Activated T-helper 1 cell treated with anti-CD3 and anti-CD28 coated beads, Interleukin-2, amount 50 U/mL, for 16 hours (primary cell): ENCODE measurements at places on chromosomes 6 and 20.

DNA sequence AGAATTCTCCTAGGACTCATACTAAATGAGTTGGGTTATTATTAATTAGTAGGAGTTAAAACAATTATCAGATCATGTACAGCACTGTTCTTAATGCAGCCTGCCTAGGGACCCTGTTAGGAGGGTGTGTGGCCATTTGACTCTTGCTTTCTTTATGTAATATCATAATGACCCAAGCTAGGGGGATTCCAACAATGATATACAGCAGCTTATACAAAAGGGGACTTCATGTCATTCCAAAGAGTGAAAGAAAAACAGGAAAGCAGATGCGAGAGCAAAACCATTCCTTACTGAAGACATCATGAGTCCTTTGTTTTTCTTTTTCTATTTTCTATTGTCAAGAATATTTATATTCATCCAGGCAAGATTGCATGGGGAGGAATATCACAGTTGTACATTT is 455.2 kb downstream of the PLCB1 start:
- no peak for DNase-seq

- no peak for DNase-seq
Observed at GRCh38 chr6:119207971-119208725, 129.7 kb upstream of the FAM184A start.

GRCh38 chr20:57678340-57678739 is 31.5 kb downstream of the PMEPA1 start:
- no peak for DNase-seq

- DNase-seq: no peak
Observed at GRCh38 chr20:24678351-24679106, 209.1 kb downstream of the SYNDIG1 start.

GRCh38 chr6:120129228-120129627 is 779.7 kb upstream of the MAN1A1 start:
- no peak for DNase-seq

DNA sequence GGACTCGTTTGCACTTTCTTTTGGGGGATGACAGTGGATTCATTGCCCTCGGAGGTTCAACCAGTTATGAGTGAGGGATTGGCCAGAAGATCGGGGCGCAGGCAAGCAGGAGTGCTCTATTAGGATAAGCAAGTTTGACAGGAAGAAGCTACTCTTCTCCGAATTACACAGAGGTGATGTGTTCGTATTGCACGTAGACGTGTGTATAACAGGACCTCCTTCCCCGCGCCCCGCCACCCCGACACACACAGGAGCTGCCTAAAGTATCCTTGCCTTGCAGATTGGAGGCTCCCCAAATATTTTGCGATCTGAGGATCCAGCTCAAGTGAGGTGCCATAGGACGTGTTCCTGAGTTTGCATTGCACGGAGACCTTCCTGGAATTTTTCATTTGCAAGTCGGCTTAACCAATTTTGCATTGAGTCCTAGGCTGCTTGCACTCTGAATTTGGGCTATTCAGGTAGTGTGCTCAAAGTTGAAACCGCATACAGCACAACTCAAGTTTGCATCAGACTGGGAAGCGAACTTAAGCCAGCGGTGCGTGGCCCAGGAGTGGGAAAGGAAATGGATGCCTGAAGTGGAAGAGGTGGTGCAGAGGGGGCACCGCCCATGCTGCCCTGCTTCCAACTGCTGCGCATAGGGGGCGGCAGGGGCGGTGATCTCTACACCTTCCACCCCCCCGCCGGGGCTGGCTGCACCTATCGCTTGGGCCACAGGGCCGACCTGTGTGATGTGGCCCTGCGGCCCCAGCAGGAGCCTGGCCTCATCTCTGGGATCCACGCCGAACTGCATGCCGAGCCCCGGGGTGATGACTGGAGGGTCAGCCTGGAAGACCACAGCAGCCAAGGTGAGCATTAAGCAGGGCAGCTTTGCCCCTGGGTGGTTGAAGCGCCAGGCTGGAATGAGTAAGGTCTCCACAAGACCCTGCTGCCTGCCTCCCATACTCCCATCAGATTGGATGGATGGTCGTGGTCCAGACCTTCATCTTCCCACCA is 770 bp downstream of the TCF19 start:
- no peak for DNase-seq

- DNase-seq: no peak
Observed at GRCh38 chr20:19974630-19975435, 42.3 kb upstream of the NAA20 start.

DNA sequence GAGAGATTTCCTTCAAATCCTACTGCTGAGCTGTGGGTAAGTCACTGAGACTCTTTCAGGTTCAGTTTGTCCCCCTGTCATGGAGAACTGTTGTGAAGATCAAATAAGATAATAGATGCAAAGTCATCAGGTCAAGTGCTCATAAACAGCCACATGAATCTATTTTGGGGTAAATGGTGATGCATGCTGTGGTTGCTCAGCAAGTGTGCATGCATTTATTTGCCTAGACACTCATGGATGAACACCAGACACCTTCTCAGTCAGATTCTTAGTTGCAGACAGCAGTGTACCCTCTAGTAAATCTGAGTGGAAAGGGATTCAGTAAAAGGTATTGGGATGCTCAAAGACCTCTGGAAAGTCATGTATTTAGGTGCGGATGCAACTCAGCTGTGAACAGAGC is 168.0 kb upstream of the FOXA2 start:
- DNase-seq: no peak

- DNase-seq: no peak
Observed at GRCh38 chr6:38039502-38039901, 220.0 kb downstream of the ZFAND3 start.

DNA sequence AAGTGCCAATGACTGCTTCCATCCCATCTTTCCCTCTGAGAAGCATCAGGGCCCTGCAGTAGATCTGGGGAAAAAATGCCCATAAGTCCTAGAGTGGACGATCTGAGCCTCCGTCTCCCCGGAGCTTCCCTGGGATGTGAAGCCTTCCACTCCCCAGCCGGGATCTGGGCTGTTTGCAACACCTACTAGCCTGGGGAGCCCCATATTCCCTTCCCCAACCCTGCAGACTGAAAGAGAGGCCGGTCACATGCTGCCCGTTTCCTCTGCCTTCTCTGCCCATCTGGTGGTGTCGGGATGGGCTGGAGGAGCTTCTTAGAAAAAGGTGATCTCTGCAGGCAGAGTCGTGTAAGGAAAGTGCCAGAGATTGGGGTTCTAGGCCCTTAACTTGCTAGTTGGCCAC is 1.1 kb downstream of the SNPH start:
- DNase-seq: no peak

DNA sequence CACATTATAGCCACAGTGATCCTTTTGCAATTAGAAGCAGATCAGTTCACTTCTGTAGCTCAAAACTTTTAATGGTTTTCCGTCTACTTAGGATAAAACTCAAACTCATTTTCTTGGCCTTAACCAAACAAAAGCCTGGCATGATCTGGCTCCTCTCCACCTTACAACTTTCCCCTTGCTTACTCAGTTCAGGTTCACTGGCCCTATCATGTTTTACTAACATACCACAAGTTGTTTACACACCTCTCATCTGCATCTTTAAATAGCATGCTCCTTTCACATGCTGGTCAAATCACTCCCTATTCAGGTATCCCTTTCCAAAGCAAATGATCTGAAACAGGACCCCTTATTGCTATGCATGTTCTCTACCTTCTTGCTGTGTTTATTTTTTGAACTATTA is 191.4 kb upstream of the FAM83B start:
- no peak for DNase-seq

GRCh38 chr20:23201658-23202057 is 115.5 kb upstream of the CD93 start:
- DNase-seq: no peak

- DNase-seq: no peak
Observed at GRCh38 chr20:61926796-61927192, 138.9 kb downstream of the TAF4 start.

GRCh38 chr6:33208091-33208967 is at the start of gene RING1:
TSS of gene RING1 (plus strand) at chr6:33208500. CDS start at chr6:33208823, 323 bp downstream.
- peak; percentile 80 for DNase-seq

DNA sequence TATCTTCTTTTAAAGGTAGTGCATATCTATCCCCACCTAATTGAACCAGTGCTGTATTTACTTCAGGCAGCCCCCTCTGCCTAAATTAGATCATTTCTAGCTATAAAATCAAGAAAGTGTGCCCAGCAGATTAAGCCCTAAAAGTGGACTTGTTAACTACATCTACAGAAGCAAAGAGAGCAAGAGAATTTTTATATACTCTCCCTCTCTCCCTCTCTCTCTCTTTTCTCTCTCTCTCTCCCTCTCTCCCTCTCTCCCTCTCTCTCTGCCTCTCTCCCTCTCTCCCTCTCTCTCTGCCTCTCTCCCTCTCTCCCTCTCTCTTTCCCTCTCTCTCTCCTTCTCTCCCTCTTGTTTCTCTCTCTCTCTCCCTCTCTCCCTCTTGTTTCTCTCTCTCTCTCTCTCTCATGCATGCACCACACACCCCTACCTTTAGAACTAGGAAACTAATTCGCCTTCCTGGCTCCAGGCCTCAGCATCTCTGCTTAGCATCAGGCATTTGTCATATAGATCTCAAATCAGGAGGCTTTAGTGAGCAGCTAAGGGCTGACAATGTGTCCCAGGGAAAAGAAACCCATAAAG is 71.4 kb downstream of the FOXA2 start:
- no peak for DNase-seq

DNA sequence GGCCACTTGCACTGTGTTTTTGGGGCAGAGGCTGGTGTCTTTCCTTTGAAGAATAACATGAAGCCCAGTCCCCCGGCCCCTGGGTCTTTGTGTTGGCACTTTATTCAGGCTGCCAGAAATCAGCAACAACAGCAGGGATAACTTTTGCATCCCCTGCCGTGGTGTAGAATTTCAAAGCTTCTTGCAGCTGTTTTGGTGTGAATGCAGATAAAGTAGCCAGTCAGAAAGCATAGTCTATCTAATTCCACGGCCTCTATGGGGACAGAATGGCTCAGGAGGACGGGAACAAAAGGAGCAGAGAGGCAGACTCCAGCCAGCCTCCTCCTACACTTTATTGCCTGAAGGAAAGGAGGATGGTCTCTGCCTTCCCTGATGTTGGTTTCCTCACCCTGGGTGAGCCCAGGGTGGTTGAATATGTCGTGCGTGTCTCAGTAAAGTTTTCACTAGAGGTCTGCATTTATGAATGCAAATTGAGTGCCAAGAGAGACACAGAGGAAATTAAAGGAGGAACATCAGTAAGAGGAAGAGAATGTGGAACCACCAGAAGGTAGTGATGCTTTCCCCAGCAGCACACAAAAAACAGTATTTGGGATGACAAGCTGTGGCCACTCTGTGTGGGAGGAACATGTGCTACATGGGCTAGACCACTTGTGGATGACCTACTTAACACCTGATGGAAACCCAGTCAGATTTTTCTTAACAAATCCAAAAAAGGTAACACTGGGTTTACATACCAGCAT is 125.9 kb upstream of the TRAF3IP2 start:
- DNase-seq: no peak

DNA sequence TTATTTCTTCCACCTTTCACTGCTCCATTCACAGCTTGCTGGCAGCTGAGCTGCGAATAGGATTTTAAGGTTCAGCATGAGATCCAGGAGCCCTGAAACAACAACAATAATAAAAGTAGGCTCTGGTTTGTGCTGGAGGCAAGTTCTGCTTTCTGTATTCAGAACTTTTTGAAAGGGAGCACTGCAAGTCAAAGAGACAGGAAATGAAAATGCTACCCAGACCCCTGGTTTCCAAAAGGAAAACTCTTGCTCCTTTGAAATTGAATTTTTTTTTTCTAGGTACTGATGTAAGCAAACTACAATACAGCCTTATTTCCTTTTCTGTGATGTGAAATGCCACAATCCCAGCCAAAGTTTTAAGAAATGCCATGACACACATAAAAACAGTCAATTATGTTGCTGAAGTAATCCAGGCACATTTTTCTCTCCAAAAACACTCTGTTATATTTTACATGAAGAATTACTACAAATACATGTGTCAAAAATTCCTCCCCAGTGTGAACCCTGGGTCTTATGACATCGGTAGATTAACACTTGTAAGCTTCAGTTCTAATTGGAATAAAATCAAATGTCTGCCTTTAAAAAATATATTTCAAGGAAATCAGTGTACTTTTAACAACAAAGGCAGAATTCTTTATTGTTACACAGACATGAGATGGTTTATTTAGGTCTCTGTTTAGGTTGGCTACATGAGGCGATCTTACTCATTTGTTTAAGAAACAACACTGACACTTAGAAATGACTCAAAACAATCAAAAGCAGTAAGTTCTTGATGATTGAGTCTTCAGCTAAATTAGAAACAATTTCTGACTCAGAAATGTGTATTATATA is 656.7 kb downstream of the EPHA7 start:
- no peak for DNase-seq

DNA sequence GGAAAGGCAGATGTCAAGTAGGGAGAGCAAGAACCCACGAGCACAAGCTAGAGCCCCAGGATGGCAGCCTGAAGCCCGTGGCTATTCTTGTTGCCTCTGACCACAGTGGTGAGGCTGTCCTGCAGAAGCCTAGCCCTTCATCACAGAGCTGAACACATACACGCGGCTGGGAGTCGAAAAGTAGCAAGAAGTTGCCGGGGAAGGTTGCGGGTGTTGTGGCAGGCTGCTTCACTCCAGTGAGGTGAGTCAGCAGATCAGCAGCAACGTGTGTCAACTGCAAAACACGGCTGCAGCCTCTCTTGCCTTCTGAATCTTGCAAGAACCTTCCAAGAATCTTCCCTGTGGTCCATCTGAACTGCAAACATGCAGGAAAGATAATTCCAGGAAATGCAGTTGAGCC is 10.6 kb upstream of the STX16 start:
- no peak for DNase-seq

DNA sequence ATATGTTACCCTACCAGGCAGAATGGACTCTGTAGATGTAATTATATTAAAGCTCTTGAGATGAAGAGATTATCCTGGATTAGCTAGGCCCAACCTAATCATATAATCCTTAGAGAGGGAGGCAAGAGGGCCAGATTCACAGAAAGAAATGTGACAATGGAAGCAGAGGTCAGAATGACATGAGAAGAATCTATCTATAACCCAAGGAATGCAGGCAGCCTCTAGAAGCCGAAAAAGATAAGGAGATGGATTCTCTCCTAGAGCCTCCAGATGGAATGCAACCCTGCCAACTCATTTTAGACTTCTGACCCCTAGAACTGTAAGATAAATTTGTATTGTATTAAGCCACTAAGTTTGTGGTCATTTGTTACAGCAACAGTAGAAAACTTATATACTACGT is 12.3 kb downstream of the PXT1 start:
- DNase-seq: no peak

GRCh38 chr20:36532388-36532787 is 8.9 kb upstream of the MYL9 start:
- DNase-seq: no peak

DNA sequence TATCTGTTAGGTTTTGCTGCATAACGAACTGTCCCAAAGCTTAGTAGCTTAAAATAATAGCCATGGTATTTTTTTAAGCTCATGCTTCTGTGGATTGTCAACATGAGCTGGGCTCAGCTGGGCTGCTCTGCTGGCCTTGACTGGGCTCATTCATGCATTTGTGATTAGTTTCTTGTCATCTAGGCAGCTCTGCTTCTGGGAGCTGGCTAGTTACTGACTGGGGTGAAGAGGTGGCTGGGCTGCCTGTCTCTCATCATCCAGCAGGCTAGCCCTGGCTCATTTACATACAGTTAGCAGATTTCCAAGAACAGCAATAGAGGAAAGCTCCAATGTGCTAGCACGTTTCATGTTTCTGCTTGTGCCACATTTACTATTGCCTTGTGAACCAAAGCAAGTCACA is 165.1 kb upstream of the PCSK2 start:
- no peak for DNase-seq

GRCh38 chr6:114690625-114691024 is 347.8 kb upstream of the HS3ST5 start:
- no peak for DNase-seq

GRCh38 chr6:81553216-81553615 is 199.3 kb downstream of the TENT5A start:
- DNase-seq: no peak
